ENCODE measurements at places on chromosomes 1 and 21. TPM values are rescaled to one million over a fixed set of nuclear protein-coding genes. Genes with fewer than 3 reads are reported as not detected.

- DNase-seq, result no peak
Observed at GRCh38 chr1:59044535-59045121, 252.3 kb upstream of the FGGY start.

AQP10 gene
- not detected for total RNA-seq

IL22RA1 gene
- 0.16 TPM for total RNA-seq

C21orf91 gene
- total RNA-seq, result 6.4 TPM

DNAJC28 gene
- 2.1 TPM for total RNA-seq

Measured in sigmoid colon (tissue), 7 donors.